ENCODE measurements at places on chromosomes 11 and 22. TPM values are rescaled to one million over a fixed set of nuclear protein-coding genes. Genes with fewer than 3 reads are reported as not detected.

TYMP gene
- 18.5 TPM for polyA plus RNA-seq

UCP3 gene
- polyA plus RNA-seq, result 2.0 TPM

C22orf42 gene
- polyA plus RNA-seq, result not detected

SGSM1 gene
- polyA plus RNA-seq, result 15.0 TPM

ARHGAP8 gene
- 0.02 TPM for polyA plus RNA-seq

COX8A gene
- 2,526 TPM for polyA plus RNA-seq

IGF2 gene
- 66.3 TPM for polyA plus RNA-seq

CYB5R2 gene
- 2.4 TPM for polyA plus RNA-seq

MRPL49 gene
- 24.8 TPM for polyA plus RNA-seq

SMTNL1 gene
- not detected for polyA plus RNA-seq

ADORA2A gene
- polyA plus RNA-seq, result 6.6 TPM

JHY gene
- 3.2 TPM for polyA plus RNA-seq

TSSK2 gene
- polyA plus RNA-seq, result 0.09 TPM

DNA sequence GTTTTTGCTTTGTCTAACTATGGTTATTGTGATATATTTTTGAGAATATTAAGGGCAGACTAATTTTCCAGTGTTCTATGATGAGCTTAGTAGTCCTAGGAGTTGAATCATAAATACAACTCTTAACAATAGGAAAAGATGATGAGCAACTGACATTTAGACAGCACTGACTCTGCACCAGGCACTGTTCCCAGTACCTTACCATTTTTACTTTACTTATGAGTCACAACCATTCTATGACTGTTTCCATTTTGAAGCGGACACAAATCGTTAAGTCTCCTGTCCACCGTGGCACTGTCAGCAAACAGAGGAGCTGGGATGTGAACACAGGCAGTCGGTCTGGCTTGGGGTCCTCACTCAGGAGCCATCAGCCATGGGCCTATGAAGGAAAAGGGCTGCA is 3.4 kb upstream of the SCGB2A2 start:
- DNase-seq, result no peak

DNA sequence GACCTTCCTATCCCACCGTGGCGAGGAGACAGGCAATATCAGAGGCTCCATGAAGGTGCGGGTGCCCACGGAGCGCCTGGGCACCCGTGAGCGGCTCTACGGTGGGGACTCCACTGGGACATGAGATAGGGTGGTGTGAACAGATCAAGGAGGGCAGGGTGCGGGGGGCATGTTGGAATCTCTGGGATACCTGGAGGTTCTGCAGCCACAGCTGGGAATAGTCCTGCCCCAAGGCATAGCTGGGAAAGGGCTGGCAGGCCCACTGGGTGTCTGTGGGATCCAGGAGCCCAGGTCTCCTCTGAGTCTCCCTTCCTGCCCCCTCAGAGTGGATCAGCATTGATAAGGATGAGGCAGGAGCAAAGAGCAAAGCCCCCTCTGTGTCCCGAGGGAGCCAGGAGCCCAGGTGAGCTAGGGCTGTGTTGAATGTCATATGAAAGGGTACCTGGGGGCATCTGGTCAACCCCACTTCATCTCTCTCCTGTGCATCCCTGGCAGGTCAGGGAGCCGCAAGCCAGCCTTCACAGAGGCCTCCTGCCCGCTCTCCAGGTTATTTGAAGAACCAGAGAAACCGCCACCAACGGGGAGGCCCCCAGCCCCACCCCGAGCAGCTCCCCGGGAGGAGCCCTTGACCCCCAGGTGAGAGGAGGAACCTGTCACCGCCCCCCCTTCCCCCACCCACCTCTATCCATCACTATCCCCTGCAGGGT is 8.5 kb downstream of the PHOX2A start:
- no peak for DNase-seq

GRCh38 chr22:46202897-46203600 is 47.0 kb downstream of the CDPF1 start:
- DNase-seq, result no peak

GRCh38 chr11:68929706-68930570 is 26.2 kb downstream of the IGHMBP2 start:
- no peak for DNase-seq

- DNase-seq, result no peak
Observed at GRCh38 chr11:77672264-77672663, 34.7 kb upstream of the CLNS1A start.

GRCh38 chr11:130145975-130146776 is 13.4 kb upstream of the ST14 start:
- DNase-seq, result no peak

- DNase-seq, result peak; percentile 84
Observed at GRCh38 chr22:46367707-46368191, 32.2 kb downstream of the TRMU start.

DNA sequence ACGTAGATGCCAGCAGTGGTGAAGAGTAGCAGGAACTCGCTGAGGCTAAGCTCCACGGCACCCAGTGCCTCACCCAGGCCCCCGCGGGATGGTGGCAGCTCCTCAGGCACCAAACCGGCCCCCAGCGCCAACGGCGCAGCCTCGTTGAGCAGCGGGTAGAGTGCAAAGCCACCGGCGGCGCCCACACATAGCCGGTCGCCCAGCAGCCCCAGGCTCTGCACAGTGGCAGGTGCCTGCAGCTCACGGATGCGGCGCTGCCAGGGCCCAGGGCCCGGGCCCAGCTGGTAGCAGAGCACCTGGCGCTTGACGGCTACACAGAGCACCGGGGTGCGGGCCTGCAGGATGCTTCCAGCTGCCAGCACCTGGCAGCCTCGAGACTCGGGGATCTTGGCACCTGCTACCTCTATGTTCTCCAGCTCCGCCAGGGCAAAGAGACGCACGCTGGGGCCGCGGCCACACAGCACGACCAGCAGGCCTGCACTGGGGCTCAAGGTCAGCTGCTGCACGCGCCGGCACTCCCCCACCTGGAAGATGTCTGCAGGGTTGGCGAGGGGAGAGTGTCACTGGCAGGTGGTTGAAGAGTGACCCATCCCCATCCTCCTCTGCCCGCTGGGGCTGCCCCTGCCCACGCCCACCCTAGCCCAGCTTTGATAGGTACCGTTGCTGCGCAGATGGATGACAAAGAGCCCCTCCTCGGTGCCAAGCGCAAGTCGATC is 14.8 kb downstream of the CDC42BPG start:
- no peak for DNase-seq

DNA sequence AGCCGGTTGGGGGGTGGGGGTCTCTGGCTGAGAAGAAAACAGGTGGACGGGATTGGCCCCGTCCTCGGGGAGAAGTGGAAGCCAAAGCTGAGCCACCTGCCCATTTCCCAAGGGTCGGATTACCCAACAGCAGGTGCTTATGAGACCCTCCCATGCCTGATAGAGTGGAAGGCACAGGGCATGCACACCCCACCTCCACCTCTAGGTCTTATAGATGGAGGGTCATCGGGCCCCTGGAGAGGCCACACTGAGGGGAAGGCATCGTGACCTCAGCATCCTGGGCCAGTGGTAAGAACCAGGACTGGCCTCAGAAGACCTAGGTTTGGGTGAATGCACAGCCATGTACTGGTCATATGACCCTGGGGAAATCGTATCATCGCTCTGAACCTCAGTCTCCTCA is 85.9 kb downstream of the BUD13 start:
- DNase-seq, result no peak

GRCh38 chr11:70883973-70884623 is 368.3 kb downstream of the SHANK2 start:
- peak; percentile 75 for DNase-seq

DNA sequence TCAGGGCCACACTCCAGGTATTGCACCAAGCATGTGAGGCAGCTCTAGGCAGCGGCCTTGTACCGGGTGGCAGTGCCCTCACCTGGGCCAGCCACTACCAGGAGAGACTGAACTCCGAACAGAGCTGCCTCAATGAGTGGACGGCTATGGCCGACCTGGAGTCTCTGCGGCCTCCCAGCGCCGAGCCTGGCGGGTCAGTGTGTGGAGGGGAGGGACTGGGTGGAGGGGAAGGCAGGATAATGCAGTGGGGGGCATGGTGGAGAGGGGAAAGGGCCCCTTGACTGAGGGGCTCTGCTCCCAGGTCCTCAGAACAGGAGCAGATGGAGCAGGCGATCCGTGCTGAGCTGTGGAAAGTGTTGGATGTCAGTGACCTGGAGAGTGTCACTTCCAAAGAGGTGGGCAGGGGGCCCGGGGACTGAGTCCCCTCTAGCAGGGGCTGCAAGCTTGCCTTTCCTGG is 4.2 kb downstream of the SSH3 start:
- no peak for DNase-seq

- DNase-seq, result peak; percentile 85
Observed at GRCh38 chr11:125070699-125071254, 7.7 kb downstream of the SLC37A2 start.

GRCh38 chr11:57217053-57217452 is 20.0 kb downstream of the APLNR start:
- peak; percentile 79 for DNase-seq

DNA sequence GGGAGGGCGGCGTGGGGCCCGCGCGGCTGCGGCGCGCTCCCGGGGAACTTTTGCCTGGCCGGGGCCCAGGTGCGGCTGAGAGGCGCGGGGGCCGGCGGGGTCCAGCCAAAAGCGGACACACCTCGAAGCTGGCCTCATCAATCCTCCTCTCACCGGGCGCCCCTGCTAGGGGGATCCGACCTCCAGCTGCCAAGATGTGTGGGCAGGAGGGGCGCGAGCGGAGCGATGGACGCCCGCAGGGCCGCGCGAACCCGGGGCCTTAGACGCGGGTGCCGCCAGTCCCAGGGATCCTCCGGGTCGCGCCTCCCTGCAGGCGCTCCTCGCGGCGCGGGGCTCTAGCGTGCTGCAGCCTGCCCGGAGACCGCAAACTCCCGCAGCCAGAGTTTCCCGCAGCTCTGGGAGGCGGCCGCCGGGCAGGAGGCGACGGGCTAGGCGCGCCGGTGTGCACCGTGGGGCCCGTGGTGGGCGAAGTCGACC is 785 bp downstream of the IGSF9B start:
- DNase-seq, result peak; percentile 66

- DNase-seq, result no peak
Observed at GRCh38 chr22:40220316-40221054, 42.8 kb downstream of the TNRC6B start.

- no peak for DNase-seq
Observed at GRCh38 chr11:121293288-121293594, 670 bp downstream of the SC5D start.

DNA sequence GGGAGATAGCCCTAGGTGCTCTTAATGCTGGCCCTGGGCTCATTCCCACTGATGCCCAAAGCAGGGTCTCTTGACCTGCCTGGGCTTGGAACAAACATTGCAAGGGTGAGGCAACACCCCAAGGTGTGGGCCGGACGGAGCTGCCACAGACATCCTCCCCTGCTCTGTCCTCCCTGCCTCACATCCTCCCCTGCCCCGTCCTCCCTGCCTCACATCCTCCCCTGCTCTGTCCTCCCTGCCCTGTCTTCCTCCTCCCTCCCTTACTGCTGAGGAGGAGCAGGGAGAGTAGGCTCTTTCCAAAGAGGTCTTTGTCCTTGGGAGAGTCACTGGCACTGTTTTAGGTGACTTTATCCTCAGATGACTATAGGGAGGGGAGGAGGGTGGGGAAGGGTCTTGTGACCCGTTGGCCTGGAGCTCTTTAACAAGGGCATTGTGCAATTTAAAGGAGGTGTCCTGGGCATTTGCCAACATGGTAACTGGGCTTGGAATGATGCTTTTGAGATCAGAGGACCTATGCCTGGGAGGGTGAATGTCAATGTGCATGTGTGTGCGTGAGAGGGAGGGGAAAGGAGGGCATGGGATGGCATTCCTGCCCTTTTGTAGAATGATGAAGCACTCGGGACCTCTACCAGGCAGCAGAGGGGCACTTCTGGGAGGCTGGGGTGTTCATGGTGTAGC is 700 bp downstream of the FAM180B start:
- no peak for DNase-seq

DNA sequence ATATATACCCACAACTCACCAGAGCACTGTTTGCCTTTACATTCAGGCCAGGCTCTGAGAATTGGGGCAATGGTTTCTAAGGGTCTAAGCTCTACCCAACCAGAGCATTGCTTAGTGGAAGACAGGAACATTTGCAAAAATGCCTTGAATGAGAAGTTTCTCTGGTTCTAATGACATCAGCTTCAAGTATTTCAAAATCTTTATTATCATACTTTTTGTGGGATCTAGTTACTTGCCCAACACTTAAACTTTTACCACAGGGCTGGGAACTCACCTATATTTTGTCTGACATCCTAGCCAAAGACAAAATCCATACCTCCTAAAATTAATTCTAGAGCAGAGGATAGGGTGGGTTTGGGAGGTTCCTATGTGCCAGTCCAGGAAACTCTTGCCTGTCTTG is 51.5 kb downstream of the INSC start:
- DNase-seq, result no peak

DNA sequence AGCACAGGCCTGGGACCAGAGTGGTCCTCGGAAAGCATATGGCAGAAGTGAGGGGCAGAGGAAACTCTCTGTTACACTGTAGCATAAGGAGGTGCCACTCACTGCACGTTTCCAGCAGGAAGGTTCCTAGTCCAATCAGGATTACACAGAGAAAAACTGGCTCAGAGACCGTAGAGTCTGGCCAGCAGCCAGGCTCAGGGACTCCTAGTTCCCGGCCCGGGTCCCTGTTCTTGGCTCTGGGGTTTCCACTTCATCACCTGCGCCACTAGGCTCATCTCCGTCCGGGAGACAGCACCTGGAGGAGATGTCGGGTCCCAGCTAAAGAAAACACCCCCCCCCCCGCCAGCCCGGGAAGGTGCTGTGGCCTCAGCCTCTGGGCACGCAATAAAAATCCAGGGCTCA is 1.1 kb downstream of the TTLL12 start:
- peak; percentile 86 for DNase-seq

GRCh38 chr11:8988329-8989234 is 15.2 kb downstream of the NRIP3 start:
- no peak for DNase-seq

DNA sequence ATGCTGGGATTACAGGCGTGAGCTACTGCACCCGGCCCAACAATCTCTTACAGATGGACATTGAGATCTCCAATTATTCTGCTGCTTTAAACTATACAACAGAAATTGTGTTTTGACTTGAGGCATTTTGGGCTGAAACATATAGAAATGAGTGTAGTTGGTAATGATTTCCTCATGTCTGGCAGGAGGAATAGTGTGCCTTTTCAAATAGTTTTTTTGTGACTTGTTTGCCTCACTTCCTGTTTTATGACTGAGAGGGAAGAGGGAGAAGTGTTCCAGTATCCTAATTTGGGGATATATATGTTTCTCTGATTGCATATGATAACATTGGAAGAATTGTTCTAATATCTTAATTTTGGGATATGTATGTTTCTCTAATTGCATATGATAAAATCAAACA is 40.2 kb downstream of the EP300 start:
- no peak for DNase-seq

DNA sequence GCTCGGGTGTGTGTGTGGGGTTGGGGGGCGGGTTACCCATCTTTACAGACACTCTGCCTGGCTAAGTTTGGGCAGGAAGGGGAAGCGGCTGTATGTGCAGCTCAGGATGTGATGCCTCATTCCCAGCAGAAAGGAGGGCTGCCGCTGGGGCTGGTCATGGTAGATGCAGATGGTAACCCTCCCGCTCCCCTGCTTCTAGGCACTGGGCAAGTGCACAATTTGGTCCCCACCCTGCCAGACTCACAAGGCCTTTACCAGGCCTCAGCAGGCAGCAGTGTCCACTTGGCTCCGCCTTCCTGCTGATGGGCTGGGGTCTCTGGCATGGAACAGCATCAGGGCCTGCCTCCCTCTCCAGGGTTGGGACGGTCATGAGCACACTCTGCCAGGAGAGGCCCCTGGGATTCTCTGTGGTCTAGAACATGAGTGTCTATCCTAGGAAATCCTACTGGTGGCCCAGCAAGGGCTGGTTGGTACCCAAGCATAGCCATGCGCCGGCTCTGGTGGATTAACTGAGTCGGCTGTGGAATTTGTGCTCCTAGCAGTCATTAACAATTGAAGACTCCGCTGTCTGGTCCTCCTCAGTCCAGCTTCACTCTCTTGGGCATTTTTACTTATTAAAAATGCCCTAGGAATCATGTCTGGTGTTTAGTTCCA is 4.2 kb downstream of the LMO1 start:
- DNase-seq, result no peak
